ENCODE measurements at places on chromosomes 1 and 21. TPM values are rescaled to one million over a fixed set of nuclear protein-coding genes. Genes with fewer than 3 reads are reported as not detected.
A peak's percentile ranks its signal among the peaks of the same experiment; 100 is the strongest.

The CHRM3 gene
- polyA plus RNA-seq = not detected

The LCE6A gene
- polyA plus RNA-seq = not detected

The TNFRSF8 gene
- 0.31 TPM for polyA plus RNA-seq

The OR14I1 gene
- not detected for polyA plus RNA-seq

- no peaks in the 10 kb centered on the region for H3K27me3 ChIP-seq
- H3K4me3 ChIP-seq = no peak overlapping the region
- H3K27ac ChIP-seq = no peak overlapping the region
- H3K4me1 ChIP-seq = no peaks in the 10 kb centered on the region
These were observed 678.7 kb downstream of the MATN1 start for GRCh38 chr1:30044656-30045144.

DNA sequence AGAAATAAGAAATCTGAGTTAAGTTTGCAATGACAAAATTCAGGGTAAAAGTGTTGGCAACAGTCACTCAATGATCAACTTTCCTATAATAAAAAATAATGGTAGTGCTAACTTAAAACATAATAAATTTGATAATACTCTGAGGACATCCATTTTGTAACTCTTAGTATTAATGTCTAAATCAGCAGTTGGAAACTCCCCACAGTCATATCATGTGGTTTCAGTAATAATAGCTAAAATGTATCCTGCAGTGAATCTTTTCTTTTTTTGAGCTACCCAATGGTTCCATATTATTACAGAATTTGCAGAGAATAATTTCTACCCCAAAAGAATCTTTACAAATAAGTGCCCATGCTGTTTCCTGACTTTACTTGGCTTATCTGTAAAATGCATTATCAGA is 286.7 kb downstream of the PTPRC start:
- H3K27ac ChIP-seq = no peak overlapping the region
- H3K4me1 ChIP-seq = peaks cover 8% of the 10 kb centered on the region
- H3K27me3 ChIP-seq = no peaks in the 10 kb centered on the region
- no peak for DNase-seq
- no peak overlapping the region for H3K4me3 ChIP-seq

DNA sequence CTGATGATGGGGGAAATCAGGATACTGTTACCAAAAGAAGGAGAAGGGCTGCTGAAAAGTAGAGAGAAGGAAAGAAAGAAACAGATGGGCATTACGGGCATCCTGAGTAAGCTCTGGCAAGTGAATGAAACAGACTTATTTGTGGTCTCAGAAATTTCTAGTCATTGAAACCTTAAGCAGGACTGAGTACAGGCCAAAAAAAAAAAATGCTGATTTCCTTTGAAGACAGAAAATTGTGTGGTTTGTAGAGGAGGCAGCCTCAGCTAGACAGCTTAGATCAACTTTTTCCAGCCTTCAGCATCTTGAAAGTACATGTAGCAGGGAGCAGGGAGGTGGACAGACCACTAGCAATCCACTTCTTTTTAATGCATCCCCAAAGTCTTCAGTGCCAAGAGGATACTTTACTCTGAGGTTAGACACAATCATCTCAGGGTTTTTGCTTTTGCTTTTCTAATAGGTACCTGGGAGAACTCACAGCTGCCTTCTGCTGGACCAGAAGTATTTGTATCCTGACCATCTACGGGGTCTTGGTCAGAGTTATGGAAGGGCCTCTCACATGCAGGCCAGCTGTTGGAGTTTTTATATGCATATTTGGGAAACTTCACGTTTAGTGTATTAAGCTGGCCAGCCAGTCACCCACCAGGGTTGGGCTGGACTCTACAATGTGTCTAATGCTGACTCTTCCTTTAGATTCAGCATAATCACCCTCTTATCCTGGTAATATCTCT is 10.6 kb upstream of the CAPZB start:
- H3K36me3 ChIP-seq = no peaks in the 10 kb centered on the region
- no peak overlapping the region for H3K4me3 ChIP-seq
- H3K27ac ChIP-seq = peak overlapping the region; percentile 80
- no peaks in the 10 kb centered on the region for H3K27me3 ChIP-seq

- H3K4me3 ChIP-seq = no peak overlapping the region
- peaks cover 7% of the 10 kb centered on the region for H3K27me3 ChIP-seq
- no peak for DNase-seq
- no peak overlapping the region for H3K27ac ChIP-seq
- H3K36me3 ChIP-seq = no peaks in the 10 kb centered on the region
These were observed 40.3 kb upstream of the LRRC8B start for GRCh38 chr1:89484092-89485038.

DNA sequence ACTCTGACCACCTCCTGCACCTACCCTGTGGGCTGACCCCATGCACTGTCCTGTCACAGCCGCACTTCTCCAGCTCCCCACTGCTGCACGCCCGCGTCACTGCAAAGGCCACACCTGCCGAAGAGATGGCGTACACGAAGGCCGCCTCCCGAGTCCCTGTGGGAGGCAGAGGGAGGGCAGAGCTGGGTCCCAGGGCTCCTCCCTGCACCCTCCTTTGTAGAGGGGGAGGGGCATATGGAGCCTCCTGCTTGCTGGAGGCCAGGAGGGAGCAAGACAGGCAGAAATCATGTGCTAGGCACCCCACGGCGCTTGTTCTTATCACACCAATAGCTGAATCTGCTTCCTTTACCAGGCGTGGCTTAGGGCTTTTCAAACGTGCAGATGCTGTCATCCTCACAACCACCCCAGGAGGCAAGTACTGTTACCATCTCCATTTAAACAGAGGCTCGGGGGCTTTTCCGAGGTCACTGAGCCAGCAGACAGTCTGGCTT is 21.4 kb downstream of the WNT4 start:
- DNase-seq = no peak
- no peaks in the 10 kb centered on the region for H3K27me3 ChIP-seq
- peaks cover 4% of the 10 kb centered on the region for H3K4me1 ChIP-seq
- no peak overlapping the region for H3K4me3 ChIP-seq
- peaks cover 23% of the 10 kb centered on the region for H3K36me3 ChIP-seq

DNA sequence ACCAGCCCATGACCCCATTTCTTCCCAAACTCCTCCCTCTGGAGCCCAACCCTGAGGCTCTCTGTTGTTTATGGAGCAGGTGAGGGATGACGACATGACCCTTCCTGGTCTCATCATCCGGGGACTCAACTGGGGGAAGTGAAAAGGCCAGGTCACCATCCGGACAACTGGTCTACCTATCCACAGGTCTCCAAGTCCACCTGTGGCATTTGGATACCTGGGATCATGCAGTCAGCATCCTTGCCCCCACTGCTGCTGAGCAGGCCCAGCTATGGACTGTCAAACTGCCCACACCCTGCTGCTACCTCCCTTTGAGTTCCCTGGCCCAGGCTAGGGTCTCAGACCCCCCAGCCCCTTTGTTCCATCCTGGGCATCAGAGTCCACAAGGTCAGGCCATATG is 60.0 kb upstream of the LAPTM5 start:
- H3K36me3 ChIP-seq = no peaks in the 10 kb centered on the region
- no peak overlapping the region for H3K4me3 ChIP-seq
- H3K27ac ChIP-seq = no peak overlapping the region
- DNase-seq = no peak
- H3K27me3 ChIP-seq = no peaks in the 10 kb centered on the region
- peaks cover 15% of the 10 kb centered on the region for H3K4me1 ChIP-seq

DNA sequence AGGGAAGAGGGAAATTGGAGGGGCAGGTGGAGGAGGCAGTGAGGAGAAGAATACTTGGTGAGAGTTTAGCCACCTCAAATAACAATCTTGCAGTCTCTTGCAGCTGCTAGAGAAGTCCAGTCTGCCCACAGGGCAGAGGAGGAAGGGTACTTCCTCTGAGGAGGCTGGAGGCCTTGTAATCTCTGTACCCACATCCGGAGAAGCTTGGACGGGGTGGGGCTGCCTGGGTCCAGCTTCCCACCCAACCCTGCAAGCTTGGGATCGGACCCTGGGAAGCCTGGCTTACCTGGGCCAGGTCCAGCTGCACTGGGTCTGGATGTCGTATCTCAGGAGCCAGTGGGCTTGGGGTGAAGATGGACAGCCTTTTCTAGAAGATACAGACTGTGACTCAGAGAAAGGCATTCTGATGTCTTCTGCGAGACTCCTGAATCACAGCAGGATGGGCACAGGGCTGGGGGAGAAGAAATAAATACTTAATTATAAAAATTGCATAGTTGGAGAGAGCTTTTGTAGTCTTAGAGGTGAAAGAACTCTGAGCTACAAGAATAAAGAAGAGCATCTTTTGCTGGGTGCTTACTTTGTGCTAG is 111.8 kb upstream of the JUN start:
- H3K27me3 ChIP-seq = no peaks in the 10 kb centered on the region
- no peak overlapping the region for H3K4me3 ChIP-seq
- no peak overlapping the region for H3K27ac ChIP-seq

GRCh38 chr1:46595127-46595526 is 8.9 kb downstream of the MKNK1 start:
- H3K36me3 ChIP-seq = peaks cover 32% of the 10 kb centered on the region
- peaks cover 6% of the 10 kb centered on the region for H3K4me1 ChIP-seq
- no peak for DNase-seq
- no peaks in the 10 kb centered on the region for H3K27me3 ChIP-seq

GRCh38 chr1:113147073-113147625 is 74.2 kb downstream of the LRIG2 start:
- no peak overlapping the region for H3K4me3 ChIP-seq
- H3K27ac ChIP-seq = no peak overlapping the region
- H3K27me3 ChIP-seq = no peaks in the 10 kb centered on the region
- DNase-seq = no peak
- no peaks in the 10 kb centered on the region for H3K4me1 ChIP-seq

GRCh38 chr21:36783612-36784374 is 84.9 kb downstream of the SIM2 start:
- no peaks in the 10 kb centered on the region for H3K36me3 ChIP-seq
- peak overlapping the region; percentile 16 for H3K27ac ChIP-seq
- no peak overlapping the region for H3K4me3 ChIP-seq
- H3K27me3 ChIP-seq = no peaks in the 10 kb centered on the region

- no peaks in the 10 kb centered on the region for H3K36me3 ChIP-seq
- peaks cover 20% of the 10 kb centered on the region for H3K27me3 ChIP-seq
- DNase-seq = peak; percentile 8
- H3K4me1 ChIP-seq = no peaks in the 10 kb centered on the region
- H3K27ac ChIP-seq = no peak overlapping the region
- no peak overlapping the region for H3K4me3 ChIP-seq
These were observed 117.7 kb downstream of the ERG start for GRCh38 chr21:38380481-38381137.

DNA sequence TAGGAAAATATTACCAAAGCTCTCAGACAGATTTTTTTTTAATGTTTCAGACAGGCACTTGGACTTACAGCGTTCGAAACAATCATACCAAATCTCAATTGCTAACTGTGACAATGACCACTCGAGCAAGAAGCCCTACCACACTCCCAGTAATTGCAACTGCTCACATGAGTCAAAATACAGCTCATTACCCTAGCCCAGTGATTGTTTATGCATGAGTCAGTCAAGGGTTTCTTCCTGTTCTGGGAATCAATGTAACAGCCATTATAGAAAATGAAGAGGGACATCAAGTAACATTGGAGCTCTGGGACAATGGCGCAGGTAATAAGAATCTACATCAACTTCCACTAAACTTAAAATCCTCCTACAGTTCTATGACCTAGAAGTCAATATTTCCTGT is 56.1 kb upstream of the SH3GLB1 start:
- H3K27ac ChIP-seq = no peak overlapping the region
- no peak overlapping the region for H3K4me3 ChIP-seq
- no peaks in the 10 kb centered on the region for H3K27me3 ChIP-seq

Measured in IMR-90 (cell line).